ENCODE measurements at places on chromosomes 7 and 10. TPM values are rescaled to one million over a fixed set of nuclear protein-coding genes. Genes with fewer than 3 reads are reported as not detected.

- no peak overlapping the region for H3K27ac ChIP-seq
- H3K36me3 ChIP-seq = no peaks in the 10 kb centered on the region
- peaks cover 11% of the 10 kb centered on the region for H3K4me1 ChIP-seq
- no peaks in the 10 kb centered on the region for H3K27me3 ChIP-seq
- no peak for DNase-seq
Measured at GRCh38 chr10:14325325-14325955, 5.3 kb downstream of the FRMD4A start.

DNA sequence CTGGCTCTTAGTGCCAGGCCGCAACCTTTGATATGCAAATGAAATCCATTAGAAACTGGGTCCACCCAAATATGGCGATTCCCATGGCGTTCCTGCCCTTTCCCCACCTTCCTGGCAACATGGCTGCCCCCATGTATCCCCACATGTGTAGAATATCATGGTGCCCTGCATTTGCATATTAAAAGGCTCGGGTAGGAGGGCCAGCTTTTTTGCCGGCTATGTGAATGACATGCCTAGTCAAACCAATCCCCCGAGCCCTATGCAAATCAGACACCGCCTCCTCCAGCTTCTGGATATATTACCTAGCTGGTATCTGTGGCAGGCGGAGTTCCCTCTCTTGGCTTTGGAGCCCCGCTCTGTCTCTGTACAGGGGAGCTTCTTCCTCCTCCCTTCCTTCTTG lies 18.3 kb downstream of the MMS19 start:
- H3K27me3 ChIP-seq = no peaks in the 10 kb centered on the region
- H3K36me3 ChIP-seq = peaks cover 77% of the 10 kb centered on the region
- peaks cover 10% of the 10 kb centered on the region for H3K4me1 ChIP-seq

DNA sequence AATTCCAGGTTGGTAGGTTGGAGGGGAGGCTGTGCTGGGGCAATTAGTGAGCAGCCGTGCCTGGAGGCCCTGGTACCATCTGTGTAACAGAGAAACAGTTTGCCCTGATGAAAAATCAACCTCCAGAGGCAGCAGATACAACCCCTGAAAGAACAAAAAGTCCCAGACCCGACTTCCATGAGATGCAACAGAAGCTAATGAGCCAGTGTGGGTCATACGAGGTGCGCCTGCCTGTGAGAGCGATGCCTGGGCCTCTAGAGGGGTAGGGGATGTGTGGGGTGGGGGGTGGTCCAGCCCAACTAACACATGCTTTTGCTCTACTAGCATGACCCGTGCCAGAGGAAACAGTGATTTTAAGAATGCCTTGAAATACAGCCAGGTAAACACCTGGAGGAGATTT lies 39.3 kb downstream of the CELF2 start:
- no peaks in the 10 kb centered on the region for H3K27me3 ChIP-seq
- H3K27ac ChIP-seq = no peak overlapping the region
- H3K4me1 ChIP-seq = no peaks in the 10 kb centered on the region
- DNase-seq = no peak
- H3K4me3 ChIP-seq = no peak overlapping the region

GRCh38 chr10:28254290-28254985 lies 48.4 kb downstream of the MPP7 start:
- H3K36me3 ChIP-seq = no peaks in the 10 kb centered on the region
- H3K4me3 ChIP-seq = no peak overlapping the region
- no peak overlapping the region for H3K27ac ChIP-seq
- peaks cover 14% of the 10 kb centered on the region for H3K27me3 ChIP-seq

DNA sequence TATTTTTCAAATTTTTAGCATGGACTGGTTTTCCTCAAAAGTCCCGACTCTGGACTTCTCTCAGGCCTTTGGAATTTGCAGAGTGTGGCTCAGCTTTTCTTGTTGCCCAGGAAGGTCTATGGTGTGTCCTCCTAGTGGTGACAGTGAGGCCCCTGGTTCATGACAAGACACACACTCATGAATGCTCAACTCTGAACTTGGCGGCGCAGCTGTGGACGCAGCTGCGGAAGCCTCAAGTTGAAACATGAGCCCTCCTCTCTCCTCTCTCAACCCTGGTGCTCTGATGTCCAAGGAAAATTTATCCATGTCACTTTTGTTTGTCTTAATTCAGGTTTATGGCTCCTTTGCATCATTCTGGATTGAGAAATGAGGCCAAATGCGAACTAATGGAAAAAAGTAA lies 183.9 kb downstream of the HECW1 start:
- no peaks in the 10 kb centered on the region for H3K36me3 ChIP-seq
- H3K27me3 ChIP-seq = no peaks in the 10 kb centered on the region
- no peak for DNase-seq
- H3K27ac ChIP-seq = no peak overlapping the region
- H3K4me3 ChIP-seq = no peak overlapping the region

DNA sequence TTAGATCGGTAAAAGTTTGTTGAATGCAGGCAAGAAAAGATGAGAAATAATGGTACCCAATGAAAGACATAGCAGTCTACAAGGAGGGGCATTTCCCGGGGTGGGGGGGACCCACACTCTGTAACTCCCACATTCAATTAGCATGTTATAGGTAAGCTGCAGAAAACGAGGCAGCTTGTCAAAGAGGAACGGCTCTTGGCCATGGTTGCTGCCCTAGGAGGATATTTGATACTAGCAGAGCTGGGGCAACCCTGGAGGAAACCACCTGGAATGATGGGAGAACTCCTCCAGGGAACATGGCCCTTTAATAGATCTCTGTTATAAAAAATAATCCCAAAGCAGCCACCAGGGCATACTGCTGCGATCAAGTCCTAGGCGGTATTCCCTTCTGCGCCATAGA lies 98.5 kb downstream of the EGFR start:
- H3K27me3 ChIP-seq = no peaks in the 10 kb centered on the region
- no peak overlapping the region for H3K27ac ChIP-seq
- DNase-seq = no peak
- H3K36me3 ChIP-seq = 0 out of 2 replicates have a peak, but pooled peaks cover 2% of the 10 kb centered on the region

- no peak for DNase-seq
- H3K27me3 ChIP-seq = no peaks in the 10 kb centered on the region
- H3K36me3 ChIP-seq = peaks cover 7% of the 10 kb centered on the region
- H3K27ac ChIP-seq = peak overlapping the region; percentile 71
Measured at GRCh38 chr10:23095966-23096801, 805 bp downstream of the MSRB2 start.

DNA sequence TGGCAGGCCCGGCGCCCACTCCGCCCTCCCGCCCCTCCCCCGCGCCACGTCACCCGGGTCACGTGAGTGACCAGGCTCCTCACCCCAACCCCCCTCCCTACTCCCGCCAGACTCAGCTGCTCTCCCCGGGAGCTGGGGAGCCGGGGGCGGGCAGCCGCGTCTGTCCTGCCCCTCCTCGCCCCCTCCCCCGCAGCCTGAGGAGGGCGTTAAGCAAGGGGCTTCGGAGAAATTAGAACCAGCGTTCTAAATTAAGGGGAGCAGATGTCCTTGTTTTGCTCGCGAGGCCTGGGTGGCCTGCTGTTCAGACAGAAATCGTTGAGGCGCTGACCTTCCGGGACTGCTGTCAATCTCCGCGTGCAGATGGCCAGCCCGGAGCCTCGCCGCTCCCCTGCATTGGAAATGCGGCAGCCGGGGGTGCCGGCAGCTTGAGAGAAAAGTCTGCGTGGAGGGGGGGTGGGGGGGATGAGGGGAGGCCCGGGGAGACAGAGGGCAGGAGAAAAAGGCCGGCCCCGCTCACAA lies 102.2 kb upstream of the ZNF438 start:
- DNase-seq = peak; percentile 86
- peaks cover 51% of the 10 kb centered on the region for H3K4me1 ChIP-seq
- peak overlapping the region; percentile 96 for H3K27ac ChIP-seq
- no peaks in the 10 kb centered on the region for H3K36me3 ChIP-seq

DNA sequence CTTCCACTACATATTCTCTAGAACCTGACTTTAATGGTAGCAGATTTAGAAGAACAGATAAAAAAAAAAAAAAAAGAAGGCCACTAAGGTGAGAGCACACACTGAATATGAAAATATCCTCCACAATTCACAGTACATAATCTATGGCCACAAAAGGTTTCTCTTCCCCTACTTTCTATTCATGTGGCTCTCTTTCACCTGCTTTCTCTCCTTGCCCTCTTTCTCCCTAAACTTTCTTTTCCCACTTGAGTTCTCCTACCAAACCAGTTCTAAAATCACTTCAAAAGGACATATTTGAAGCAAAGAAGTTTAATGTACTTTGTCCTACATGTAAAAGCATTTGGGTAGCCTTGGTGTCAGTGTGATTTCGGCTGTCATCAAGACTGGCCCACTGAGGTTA lies 18.5 kb upstream of the DLX6 start:
- H3K27me3 ChIP-seq = no peaks in the 10 kb centered on the region
- H3K27ac ChIP-seq = no peak overlapping the region
- no peaks in the 10 kb centered on the region for H3K36me3 ChIP-seq
- no peak overlapping the region for H3K4me3 ChIP-seq
- no peak for DNase-seq

GRCh38 chr7:5685205-5685604 lies 96.3 kb downstream of the RNF216 start:
- H3K4me3 ChIP-seq = no peak overlapping the region
- peaks cover 59% of the 10 kb centered on the region for H3K36me3 ChIP-seq
- H3K4me1 ChIP-seq = peaks cover 53% of the 10 kb centered on the region
- H3K27ac ChIP-seq = no peak overlapping the region

DNA sequence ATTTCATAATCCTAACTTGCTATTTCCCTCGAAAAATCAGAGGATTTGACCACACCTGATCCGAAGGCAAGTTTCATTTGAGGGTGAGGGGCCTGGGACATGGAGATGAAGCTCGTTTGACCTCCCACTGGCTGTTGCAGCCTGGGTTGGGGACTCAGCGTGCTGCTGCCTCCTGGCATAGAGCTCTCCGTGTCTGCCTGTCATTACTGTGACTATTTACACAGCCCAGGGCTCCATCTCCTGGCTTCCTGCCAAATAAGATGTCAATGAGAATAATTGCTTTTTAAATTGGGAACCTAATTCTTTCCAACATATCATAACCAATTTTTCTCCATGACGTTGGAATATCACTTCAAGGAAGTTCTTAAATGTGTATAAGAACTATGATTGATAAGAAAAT lies 139.3 kb upstream of the COBL start:
- no peak overlapping the region for H3K4me3 ChIP-seq
- H3K4me1 ChIP-seq = no peaks in the 10 kb centered on the region
- DNase-seq = no peak

DNA sequence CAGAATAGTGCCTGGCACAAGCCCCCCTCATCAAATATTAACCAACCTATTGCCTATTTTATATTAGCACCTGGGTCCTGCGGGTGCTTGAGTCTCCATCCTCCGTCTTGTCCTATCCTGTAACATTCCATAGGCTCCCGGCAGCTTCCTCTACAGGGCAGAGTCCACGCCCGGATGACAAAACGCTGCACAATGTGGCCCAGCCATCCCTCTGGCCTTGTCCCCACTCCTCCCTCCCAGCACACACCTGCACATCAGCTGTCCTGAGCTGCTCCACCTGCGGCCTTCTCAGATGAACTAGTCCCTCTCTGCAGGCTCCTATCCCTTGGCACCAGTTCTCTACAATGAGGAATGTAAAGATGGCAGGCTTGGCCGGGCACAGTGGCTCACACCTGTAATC lies 153.5 kb upstream of the PDE1C start:
- no peak for DNase-seq
- H3K36me3 ChIP-seq = no peaks in the 10 kb centered on the region
- H3K4me3 ChIP-seq = no peak overlapping the region
- H3K27me3 ChIP-seq = no peaks in the 10 kb centered on the region

DNA sequence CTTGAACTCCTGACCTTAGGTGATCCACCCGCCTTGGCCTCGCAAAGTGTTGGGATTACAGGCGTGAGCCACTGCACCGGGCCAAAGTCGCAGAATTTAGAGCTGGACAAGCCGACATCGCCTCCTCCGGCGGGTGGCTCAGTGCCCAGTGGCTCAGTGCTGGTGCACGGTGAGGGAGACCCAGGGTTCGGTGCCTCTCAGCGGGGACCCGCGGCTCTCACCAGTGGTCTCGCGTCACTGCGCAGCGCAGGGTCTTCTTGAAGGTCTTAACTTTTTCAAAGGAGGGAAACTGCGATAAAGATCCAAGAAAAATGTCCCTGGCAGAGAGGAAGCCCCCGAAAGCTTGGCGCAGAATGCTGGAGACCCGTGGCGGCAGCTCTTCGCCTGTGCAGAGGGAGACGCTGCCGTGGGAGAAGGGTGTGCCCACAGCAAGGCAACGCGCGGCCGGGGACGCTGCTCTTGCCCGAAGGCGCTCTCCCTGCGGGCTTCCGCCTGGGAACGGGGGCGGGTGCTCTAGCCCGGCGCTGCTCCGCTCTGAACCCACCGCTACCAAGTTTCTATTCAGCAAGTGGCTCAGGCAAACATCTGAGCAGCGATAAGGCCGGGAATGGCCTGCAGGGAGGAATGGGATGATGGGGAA lies 324.3 kb downstream of the DNAJB6 start:
- no peak overlapping the region for H3K4me3 ChIP-seq
- H3K36me3 ChIP-seq = no peaks in the 10 kb centered on the region
- peaks cover 6% of the 10 kb centered on the region for H3K4me1 ChIP-seq
- no peak for DNase-seq

DNA sequence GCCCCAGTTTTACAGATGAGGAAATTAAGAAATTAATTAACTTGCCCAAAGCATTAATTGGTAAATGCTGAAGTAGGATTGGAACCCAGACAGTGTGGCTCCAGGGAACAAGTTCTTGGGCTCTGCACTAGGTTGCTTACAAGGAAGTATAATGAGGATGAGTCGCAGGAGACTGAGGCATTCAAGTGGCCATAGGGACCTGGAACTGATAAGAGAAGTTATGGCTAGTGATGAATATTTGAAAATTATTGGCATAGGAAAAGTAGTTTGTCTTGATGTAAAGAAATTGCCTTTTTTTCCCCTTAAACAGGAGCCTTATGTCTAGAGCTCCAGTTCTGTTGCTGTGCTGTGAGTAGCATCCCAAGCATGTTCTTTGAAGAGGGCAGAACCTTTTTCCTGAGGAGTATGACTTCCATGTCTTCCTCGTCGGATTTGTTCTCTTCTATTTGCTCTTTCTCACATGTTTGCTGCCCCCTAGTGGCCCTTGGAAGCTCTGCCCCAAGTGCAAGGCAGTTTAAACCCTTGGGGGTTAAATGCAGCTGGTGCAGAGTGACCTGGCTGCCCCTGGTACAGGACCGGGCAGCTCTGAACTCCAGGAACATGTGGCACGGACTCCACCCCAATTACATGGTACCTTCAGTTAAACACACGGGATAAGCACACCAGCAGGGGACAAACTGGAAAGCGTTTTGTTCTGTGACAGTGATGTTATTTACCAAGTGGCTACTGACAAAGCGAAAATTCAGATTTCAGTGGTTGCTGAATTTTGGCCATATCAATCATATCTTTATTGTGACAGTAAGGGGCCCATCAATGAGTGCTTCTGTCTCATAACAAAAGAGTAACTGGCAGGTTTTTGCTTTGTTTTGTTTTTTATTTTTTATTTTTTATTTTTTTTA lies 148.8 kb downstream of the HECW1 start:
- DNase-seq = peak; percentile 81
- no peak overlapping the region for H3K4me3 ChIP-seq
- no peaks in the 10 kb centered on the region for H3K4me1 ChIP-seq
- H3K27me3 ChIP-seq = no peaks in the 10 kb centered on the region

DNA sequence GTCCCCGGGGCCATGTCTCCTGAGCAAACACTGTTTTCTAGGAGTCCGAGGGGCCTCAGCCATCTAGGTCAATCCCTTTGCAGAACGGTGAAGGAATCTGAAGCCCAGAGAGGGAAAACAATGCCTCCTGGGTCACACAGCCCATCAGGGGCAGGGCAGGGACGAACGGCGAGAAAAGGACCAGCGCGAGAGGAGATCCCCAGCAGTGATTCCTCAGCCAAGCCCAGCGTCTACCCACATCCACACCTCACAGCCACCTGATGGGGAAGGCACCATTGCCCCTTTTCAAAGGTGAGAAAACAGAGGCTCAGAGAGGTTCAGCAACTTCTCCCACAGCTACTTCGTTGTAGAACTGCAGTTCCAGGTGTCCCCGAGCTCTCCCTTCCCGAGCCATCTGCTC lies 17.9 kb upstream of the PSMG3 start:
- peaks cover 57% of the 10 kb centered on the region for H3K27me3 ChIP-seq
- H3K4me3 ChIP-seq = no peak overlapping the region
- H3K36me3 ChIP-seq = no peaks in the 10 kb centered on the region
- H3K4me1 ChIP-seq = no peaks in the 10 kb centered on the region

Gene MSMB
- total RNA-seq = not detected

Gene CC2D2B
- total RNA-seq = not detected

All from SJSA1 (cell line).